CD4-positive, alpha-beta T cell treated with Interleukin-17A for 1 hour (primary cell): ENCODE measurements at places on chromosomes 4 and X.

DNA sequence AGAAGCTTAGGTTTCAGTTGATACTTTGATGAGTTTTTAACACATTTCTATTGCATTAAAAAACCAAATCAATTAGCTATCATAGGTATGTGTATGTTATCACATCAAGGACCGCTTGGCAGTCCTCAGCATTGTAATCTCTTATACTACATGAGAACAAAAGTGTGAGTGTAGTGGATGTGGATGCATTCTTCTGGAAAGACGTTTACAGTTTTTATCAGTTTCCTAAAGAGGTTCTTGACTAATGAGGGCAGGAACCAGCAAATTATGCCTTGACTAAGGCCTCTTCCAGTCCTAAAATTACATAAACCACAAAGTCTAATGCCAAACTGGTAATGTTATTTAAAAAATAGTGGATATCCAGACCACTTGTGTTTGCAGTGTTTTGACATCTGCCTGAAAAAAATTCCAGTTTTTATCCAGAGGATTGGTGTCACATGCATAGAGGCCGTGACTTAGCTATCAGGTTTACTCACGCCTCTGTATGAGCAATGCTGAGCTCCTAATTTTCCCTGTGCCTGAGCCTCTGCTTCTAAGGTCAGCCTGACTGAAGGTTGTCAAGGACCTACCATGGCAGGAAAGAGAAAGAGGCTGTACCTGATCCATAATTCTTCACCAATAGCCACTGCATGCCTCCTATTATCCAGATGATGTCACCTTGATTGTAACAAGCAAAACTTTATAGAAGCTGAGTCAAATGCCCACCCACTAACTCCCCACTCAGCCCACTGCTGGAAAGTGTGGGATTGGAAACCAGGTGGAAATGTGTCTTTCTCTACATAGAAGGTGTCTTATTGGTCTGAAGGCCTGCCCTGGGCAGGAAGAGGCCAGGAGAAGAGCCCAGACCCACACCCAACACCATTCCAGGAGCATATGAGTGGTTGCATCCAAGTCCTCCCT, 68.7 kb downstream of the ENPP6 start:
- DNase-seq: no peak

GRCh38 chr4:123878976-123879375, 482.4 kb downstream of the SPRY1 start:
- DNase-seq: no peak

GRCh38 chr4:41709844-41710481, 38.6 kb downstream of the PHOX2B start:
- no peak for DNase-seq

GRCh38 chr4:147933316-147933715, 201.4 kb downstream of the ARHGAP10 start:
- no peak for DNase-seq

DNA sequence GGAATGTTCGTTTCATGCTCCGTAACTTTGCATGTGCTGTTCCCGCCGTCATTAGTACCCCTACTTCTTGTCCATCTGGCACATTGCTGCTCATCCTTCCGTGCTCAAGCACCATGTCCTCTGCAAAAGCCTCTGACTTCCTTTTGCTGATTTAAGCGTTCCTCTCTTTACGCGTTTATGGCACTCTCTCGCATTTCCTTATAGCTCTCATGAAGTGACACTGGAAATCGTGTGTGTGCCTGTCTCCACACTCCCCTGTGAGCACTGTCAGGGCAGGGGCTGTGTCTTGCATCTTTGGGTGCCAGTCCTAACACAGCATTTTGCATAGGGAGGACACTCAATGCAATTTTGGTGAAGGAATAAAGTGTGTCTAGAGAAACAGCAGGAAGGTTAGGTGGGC, 210.6 kb upstream of the FAT1 start:
- DNase-seq: no peak

DNA sequence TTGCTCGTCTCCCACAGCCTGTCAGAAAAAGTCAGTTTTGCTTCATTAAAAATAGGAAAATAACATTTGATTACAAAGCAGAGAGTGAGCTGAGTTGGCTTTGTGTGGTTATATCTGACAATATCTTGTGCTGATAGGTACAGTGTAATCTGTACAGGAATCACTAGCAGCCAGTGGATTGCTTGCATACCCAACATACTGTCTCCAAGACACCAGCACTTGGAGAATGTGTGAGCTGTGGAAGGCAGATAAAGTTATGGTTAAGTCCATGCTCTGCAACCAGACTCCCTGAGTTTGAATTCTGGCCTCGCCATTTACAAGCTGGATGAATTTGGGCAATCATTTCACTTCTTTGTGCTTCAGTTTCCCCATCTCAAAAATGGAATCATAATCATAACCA, 57.5 kb upstream of the TMPRSS11F start:
- no peak for DNase-seq

GRCh38 chr4:2091990-2092668, 33.0 kb downstream of the NAT8L start:
- no peak for DNase-seq

DNA sequence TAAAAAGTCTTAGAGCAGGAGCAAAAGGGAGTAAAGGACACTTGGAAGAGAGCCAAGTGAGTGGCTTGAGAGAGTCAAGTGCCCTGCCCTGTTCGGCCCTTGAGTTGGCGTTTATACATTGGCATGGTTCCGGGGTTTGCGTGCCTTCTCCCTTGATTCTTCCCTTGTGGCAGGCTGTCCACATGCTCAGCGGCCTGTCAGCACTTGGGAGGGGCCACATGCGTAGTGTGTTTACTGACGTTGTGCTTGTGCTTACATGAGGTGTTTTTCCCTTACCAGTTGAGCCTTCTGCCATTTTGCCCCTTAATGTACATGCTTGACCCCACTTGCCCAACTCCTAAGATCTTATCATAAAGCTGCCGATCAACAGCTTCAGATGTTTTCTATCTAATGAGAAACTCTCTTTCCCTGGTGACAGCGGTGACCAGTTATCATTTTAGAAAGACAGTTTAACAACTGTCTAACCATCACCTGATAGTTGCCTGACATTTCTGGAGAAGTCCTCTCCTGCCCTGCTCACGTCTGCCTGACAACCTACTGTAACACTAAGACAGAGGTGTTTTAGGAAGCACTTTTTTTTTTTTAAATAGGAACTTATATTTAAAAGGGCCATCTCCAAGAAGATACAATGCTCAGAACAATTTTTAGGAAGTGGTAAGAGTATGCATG, 49.5 kb upstream of the GC start:
- DNase-seq: no peak

DNA sequence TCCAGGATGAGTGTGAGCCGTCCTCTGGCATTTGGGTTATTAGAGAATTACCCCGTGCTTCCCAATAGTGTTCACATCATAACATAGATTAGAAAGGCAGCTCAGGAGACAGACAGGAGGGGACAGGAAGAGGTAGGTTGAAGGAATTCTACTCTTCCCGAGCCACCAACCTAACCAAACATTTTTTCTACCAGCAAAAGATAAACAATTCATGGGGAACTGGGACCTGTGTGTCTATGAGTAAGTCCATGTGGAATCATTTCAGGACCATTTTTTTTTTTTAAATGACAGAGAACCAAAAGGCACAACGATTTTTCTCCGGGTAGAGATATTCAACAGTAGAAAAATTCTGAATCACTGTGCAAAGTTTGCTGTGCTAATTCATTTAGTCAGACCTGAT, 174.2 kb upstream of the ETNPPL start:
- DNase-seq: no peak

DNA sequence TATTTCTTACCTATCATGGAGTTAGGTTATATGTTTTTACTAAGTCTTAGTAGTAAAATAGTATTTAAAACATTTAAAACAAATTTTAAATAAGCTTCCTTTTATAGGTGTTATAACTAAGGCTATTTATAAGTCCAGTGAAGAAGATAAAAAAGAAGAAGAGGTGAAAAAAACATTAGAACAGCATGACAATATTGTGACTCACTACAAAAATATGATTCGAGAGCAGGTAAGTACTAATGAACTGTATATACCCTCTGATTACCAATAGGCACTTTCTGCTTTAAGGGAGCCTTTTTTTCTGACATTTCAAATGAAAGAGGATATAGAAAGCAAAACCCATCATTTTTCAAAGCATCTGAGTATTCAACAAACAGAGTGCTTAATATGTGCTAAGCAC, 76.6 kb downstream of the USO1 start:
- no peak for DNase-seq

DNA sequence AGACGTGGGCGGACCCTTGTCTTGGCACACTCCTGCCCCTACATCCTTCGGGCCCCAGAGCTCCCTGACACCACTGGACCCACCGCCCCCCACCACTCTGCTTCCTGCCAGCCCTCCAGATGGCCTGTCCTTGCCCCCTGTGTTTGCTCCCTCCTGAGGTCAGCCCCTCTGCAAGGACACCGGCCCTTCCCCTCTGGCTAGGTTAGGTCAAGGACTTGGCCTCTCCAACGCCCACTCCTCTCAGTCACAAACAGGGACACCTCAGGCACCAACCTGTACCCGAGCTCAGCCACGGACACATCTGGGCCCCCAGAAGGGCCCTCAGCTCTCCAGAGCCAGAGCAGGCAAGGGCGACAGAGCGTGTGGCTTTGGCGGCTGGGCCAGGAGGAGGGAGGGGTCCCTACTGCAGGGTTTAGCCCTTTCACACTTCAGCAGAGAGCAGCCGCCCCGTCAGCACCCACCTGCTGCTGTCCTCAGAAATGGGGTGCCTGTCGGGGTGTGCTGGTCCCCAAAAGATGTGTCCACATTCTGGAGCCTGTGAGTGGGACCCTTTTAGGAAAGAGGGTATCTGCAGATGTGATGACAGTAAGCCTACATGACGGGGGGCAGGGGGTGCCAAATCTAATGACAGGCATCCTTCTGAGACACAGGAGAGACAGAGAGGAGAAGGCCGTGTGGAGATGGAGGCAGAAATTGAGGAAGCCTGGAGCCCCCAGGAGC, 23.5 kb upstream of the DUSP9 start:
- DNase-seq: no peak

DNA sequence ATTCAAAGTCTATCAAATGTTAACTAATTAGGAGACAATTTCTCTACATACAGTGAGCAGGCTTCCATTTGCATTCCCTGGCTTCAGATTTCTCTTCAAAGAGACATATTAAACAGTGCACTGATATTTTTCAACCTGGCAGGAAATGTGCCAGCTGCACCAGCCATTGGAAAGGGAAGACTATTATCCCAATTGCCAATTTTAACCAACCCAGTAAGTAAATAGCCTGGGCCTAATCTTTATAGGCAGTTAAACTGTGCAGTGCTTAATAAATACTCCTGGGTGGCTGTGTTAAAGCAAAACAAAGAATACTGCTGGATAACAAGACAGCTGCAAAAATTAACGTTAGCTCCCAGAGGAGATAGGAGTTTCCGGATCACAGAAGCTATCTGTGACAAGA, 111.9 kb upstream of the GALNT7 start:
- DNase-seq: no peak
